ENCODE measurements at places on chromosomes 16 and 17. TPM values are rescaled to one million over a fixed set of nuclear protein-coding genes. Genes with fewer than 3 reads are reported as not detected.
A peak's percentile ranks its signal among the peaks of the same experiment; 100 is the strongest.

PSMB3 gene
- 127 TPM for total RNA-seq

GRCh38 chr17:58302919-58303585 lies 22.3 kb upstream of the MPO start:
- DNase-seq, result peak; percentile 25

OTOP3 gene
- total RNA-seq, result not detected

FOXJ1 gene
- total RNA-seq, result 2.9 TPM

GRCh38 chr17:2179615-2180295 lies 123.8 kb downstream of the SMG6 start:
- no peak for DNase-seq

TBC1D3 gene
- not detected for total RNA-seq

- DNase-seq, result no peak
These were observed 5.0 kb downstream of the CX3CL1 start for GRCh38 chr16:57377080-57377841.

CDYL2 gene
- total RNA-seq, result 21.0 TPM

KCNH4 gene
- total RNA-seq, result 0.26 TPM

DNA sequence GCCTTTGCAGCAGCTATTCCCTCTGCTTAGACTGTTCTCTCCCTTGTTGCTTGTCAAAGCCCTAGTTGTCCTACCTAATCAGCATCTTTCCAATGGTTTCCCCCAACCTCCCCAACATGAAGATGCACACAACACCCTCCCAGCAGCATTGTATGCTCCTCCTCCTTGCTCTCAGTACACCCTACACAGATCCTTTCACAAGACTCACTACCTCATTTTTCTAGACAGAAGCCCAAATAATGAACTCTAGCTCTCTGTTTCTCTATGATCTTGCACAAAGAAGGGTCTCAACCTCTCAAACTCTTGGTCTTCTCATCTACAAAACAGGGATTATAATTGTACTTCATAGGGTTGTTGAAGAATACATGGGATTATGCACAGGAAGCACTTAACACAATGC lies 19.4 kb downstream of the PSME3IP1 start:
- no peak for DNase-seq

DNA sequence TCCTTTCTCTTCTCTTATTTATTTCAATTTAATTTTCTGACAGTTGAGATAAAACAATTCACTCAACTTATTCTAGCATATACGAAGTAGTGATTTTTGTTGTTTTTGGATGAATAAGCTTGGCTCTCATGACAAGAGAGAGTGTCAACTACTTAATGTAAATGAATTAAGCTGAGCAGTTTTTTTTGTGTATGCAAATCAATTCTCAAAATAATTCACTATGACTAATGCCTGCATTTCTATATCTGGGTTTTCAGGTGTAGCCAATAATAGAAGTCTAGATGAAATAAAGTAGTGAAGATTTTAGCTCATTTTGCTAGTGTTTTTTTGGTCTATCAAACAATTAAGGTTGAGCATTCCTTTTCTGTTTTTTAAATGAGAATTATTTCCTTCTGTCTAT lies 1354.0 kb downstream of the CDH8 start:
- no peak for DNase-seq

DNA sequence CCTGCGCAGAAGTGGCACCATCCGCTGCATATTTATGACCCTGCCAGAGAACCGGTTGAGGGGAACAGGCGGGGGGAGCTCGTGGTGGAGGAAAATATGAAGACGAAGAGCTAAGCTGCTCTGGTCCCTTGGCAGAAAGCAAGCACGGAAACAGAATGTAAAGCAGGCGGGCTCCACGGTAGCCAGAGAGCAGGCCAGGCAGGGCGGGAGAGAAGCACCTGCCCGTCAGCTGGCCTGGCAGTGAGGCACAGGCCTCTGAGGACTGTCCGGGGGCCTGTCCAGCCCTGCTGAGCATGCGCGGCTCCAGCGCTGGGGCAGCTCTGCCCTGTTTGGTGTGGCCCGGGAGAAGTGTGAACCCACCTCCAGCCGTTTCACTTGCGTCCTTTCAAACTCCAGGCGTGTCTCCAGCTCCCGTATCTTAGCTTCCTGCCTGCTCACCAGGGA lies 46.7 kb downstream of the PIPOX start:
- DNase-seq, result no peak

GRCh38 chr17:17381446-17382064 lies 78.4 kb downstream of the NT5M start:
- no peak for DNase-seq

Measured in upper lobe of right lung (tissue), 1 donor.